Smooth muscle cell of the brain vasculature (primary cell): ENCODE measurements at places on chromosomes 12 and 14.
A peak's percentile ranks its signal among the peaks of the same experiment; 100 is the strongest.

- DNase-seq, result no peak
These were observed 51.9 kb downstream of the CPSF6 start for GRCh38 chr12:69291278-69291593.

GRCh38 chr14:79629411-79630287 lies 581.7 kb downstream of the DIO2 start:
- no peak for DNase-seq

GRCh38 chr12:129115558-129115957 lies 262.3 kb downstream of the GLT1D1 start:
- no peak for DNase-seq

GRCh38 chr14:54138354-54139038 lies 181.9 kb upstream of the BMP4 start:
- no peak for DNase-seq

GRCh38 chr12:113052326-113052725 lies 4.2 kb upstream of the DTX1 start:
- no peak for DNase-seq

- DNase-seq, result no peak
These were observed 46.0 kb upstream of the EVL start for GRCh38 chr14:100019156-100019744.

DNA sequence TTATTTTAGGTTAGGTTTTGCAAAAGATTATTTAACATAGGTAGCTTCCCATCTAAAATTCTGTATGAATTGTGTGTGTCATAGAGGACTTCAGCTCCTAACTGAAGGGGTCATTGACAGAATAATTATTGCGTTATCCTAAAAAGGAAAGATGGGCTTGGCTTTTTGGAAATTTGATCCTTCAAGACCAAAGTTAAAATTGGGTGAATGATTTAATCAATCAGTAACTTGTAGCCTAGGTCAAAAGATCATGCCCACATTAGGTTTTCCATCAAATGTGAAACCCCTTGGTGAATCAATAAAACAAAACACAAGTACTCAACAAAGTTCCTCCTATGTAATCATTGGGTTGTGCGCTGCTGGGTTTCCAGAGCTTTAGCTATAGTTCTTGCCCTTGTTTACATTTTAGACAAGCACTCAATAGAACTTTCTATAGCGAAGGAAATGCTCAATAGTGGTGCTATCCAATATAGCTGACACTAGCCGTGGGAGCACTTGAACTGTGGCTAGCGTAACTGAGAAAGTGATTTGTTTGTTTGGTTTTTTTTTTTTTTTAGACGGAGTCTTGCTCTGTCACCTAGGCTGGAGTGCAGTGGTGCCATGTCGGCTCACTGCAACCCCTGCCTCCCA lies 37.6 kb upstream of the ARHGAP5 start:
- no peak for DNase-seq

DNA sequence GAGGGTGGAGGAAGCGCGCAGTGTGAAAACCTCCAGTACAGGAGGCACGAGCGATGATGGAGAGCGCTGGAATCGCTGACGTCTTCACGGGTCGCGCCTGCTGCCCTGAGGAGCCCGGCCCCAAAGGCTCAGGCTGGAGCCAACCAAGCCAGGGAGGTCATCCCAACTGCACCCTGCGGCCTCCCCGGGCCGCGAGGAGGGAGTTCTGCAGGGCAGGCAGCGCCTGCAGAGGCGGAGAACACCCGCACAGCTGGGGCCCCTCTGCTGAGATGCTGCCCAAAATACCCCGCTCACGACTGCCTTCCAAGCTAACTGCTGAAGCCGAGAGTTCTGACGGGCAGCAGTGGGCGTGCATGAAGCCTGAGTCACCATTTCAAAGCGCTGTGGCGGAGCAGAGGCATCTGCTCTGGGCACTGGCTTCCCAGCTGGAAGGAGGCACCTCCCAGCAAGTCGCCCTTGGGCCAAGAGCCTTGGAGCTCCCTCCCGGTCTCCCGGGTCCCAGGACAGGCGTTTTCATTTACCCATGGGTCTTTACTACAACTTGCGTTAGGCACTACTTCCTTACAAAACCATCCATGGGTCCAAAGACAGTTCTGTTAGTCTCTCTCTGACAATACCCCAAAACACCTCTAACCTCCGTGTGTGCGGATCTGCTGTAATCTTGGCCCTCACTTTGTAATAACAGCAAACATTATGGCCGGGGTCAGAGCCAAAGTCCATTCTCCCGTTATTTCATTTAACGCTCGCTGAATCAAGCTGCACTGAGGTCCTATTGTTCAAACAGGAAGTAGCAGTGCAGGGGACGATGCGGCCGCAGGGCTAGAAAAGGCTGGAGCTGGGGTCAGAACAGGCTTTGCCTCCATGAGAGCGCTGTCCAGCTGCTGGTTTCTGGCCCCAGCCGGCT lies 60.1 kb upstream of the RIMBP2 start:
- peak; percentile 81 for DNase-seq

DNA sequence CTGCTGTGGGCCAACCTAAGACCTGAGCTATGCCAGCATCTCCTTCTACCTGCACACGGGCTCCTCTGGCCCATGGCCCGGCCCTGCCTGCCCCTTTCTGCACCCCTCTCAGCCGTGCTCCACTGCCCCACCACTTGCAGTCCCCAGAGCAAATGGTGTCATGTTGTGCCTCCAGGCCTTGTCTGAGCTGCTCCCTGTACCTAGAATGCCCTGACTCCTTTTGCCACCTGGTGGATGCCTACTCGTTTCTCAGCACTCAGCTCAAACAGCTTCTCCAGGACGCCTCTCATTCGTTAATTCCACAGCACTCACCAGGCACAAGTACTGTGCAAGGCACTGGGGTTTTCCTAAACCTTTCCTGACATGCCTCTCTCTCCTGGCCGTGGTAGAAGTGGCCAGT lies 63.2 kb upstream of the PNMA1 start:
- no peak for DNase-seq

GRCh38 chr12:48512855-48513254 lies 12.6 kb upstream of the OR8S1 start:
- DNase-seq, result no peak

- DNase-seq, result peak; percentile 71
These were observed 50.8 kb downstream of the TTLL5 start for GRCh38 chr14:75711796-75712211.

DNA sequence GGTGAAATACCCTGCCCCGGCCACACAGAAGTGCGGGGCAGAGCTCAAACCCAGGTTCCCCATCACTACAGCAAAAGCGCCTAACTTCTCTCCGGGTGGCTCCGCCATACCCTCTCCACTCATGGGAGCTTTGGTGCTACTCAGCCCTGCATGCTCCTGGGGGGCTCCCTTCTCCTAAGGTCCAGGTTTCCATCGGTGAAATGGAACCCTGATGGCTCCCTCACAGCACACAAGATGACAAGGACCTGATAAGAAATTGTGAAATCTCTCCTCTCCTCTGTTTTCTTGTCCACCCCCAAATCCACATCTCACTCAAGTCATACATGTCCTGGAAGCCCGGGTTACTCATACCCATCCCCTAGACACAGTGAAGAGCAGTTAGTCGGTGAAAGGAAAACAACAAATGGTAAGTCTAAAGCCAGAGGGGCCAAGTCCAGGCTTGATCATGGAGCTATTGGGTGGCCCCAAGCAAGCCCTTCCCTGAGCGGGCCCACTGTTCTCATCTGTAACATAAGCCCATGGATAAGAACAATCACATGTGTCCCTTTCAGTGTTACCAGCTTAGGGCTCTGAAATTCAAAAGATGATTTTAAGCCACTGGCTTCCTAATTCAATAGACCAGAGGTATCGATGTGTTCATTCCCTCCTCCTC lies 317.5 kb downstream of the BCL11B start:
- no peak for DNase-seq

DNA sequence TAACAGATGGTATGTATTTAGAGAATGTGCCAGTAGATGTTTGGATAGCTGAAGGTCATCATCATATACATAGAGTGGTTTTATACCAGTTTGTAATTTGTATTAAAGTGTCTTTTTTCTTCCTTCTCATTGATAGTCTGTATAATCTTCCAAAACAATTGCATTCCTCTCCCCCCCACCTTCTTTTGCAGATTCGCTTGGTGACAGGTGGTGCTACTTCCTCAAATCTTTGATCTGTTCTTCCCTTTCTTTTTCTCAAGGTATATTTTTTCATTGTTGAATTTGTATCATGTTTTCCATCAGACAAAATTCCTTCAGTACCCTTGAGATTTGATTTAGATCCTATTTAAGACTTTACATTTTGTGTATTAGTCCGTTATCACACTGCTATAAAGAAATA lies 15.0 kb downstream of the TBC1D15 start:
- no peak for DNase-seq

DNA sequence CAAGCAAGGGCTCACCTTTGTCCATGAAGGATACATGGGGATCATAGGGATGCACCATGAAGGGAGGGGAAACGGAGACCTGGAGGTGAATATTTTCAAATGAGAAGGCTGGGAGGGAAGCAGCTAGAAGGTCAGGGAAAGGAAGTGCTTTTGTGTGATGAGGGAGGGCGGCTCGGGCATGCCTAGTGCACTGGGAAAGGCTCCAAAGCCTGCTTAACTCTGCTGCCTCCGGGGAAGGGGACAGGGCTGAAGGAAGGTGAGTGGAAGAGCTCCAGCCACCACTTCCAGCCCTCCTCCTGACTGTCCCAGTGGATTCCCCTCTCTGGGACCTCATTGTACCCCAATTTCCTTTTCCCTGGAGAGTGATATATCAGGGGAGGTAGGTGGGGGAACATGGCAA lies 149.4 kb upstream of the PRMT8 start:
- no peak for DNase-seq

- DNase-seq, result no peak
These were observed 138.6 kb downstream of the EPS8 start for GRCh38 chr12:15650399-15651128.

DNA sequence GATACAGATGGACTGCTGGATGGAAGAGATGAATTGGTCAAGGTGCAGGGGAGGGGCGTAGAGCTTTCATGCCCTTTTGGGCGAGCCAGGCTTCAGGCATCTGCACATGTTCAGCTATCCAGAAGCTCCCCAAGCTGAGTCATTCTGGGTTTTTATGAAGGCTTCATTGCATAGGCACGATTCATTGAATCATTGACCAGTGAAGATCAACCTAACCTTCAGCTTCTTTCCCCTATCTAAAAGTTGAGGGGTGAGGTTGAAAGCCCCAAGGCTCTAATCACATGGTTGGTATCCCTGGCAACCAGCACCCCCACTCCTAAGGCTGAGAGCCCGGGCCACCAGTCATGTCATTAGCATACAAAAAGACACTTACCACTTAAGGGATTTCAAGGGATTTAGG lies 36.3 kb downstream of the RPS29 start:
- no peak for DNase-seq

- DNase-seq, result no peak
These were observed 92.2 kb downstream of the PIWIL1 start for GRCh38 chr12:130429656-130430505.

DNA sequence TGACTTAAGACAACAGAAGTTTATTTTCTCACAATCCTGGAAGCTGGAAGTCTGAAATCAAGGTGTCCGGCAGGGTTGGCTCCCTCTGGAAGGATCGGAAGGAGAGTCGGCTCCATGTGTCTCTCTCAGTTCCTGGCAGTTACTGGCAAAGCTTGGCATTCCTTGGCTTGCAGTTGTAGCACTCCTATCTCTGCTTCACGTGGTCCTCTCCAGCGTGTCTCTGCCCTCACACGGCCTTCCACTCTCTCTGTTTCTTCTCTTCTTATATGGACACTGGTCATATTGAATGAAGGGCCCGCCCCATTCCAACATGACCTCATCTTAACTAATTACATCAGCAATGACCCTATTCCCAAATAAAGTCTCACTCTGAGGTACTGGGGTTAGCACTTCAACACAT lies 60.1 kb upstream of the TUNAR start:
- no peak for DNase-seq

GRCh38 chr12:64610079-64610659 lies at the start of gene RASSF3:
RASSF3 (plus strand) TSS chr12:64610495; CDS start chr12:64610633, 138 bp downstream.
- DNase-seq, result no peak

DNA sequence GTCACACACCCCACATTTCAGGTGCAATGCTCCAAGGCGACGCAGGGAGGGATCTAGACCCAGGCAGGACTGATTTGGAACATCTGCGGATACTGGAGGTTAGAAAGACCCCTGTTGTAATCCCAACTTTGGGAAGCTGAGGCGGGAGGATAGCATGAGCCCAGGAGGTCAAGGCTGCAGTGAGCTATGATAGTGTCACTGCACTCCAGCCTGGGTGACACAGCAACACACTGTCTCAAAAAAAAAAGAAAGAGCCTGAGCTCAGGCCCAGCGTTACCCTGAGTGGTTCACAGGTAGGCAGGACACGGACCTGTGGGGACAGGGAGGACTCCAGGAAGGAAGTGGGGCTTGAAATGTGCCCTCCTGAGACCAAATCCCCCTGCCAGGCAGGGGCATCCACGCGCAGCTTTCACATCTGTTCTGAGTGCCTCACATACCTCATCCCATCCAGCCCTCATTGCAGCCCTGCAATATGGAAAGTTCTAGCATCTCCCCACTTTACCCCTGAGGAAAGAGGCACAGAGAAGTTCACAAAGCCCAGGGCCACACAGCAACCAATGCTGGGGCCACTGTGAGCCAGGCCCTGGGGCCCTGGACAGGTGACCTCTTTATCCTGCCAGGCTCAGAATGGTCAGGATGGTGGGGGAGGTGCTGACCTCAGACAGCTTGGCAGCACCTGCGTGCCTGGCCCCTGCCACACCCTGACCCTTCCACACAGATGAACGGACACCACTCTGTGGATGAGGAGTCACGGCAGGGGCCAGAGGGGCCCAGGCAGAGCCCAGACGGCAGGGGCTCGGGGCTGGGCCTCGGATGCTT lies 34.1 kb downstream of the CCDC85C start:
- DNase-seq, result no peak

- no peak for DNase-seq
These were observed 15.0 kb upstream of the AMIGO2 start for GRCh38 chr12:47094804-47095203.

- DNase-seq, result no peak
These were observed 18.2 kb downstream of the CINP start for GRCh38 chr14:102344485-102344884.

DNA sequence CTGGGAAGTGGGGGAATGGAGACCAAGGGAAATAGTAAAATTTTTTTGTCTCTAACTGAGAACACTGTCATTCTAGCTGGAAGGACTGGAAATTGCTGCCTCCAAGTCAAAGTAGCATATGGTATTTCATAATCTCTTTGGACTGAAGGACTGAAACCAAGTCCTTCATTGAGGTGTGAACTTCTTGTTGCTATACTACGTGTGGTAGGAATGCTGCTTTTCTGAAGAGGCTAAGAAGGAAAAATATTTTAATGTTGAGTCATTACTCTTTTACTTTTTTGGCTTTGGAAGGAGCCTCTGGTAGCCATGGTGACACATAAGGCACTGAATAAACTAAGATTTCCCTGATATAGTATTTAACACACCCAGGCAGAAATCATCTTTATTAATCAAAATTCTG lies 465.4 kb downstream of the NPAS3 start:
- no peak for DNase-seq

GRCh38 chr12:57832966-57833365 lies 13.6 kb downstream of the CTDSP2 start:
- DNase-seq, result no peak

GRCh38 chr14:55430024-55430690 lies 10.3 kb downstream of the TBPL2 start:
- DNase-seq, result no peak

DNA sequence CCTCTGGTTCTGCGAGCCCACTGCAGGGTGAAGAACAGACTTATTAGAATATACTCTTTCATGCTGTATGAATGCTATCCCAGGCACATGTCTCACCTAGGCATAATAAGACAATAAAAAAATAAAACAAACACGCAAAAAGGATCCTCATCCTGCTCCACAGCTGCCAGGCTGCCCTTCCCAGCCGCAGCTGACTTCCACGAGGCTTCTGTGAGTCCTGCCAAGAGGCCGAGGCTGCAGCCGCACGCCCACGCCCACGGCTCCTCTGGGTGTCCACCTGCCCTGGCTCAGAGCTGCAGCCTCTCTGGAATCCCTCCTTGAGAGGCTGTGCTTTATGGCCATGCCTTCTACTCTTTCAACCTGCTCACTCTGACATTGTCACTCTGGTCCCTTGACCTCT lies 6.9 kb downstream of the SMIM41 start:
- no peak for DNase-seq
